ENCODE measurements at places on chromosomes 11 and 22.
A peak's percentile ranks its signal among the peaks of the same experiment; 100 is the strongest.

DNA sequence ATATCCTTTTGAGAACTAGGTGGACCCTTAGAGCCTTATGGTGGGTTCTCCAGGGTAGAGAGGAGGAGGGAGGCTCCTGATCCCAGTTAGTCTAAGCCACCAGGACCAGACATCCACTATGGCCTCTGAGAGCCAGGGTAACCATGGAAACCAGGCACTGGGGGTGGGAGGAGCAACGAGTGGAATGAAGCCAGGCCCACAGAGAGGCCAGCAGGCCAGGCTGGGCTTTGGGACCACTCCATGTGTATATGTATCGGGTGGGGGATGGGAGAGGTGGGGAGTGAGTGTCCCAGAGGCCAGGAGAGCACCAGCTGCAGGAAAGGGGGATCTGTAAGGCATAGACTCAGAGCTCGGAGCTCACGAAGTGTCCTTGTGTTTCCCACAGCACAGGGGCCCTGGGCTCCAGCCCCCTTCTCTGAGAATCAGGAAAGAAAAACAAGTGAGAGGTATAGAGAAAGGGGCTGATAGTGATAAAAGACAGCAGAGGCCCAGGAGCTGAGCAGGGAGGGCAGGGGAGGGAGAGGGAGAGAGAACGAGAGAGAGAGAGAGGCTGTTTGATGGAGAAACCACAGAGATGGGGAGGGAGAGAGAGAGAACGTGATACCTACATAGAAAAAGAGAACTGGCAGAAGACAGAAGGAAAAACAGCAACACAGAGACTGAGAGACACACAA is 15.5 kb upstream of the TSPAN18 start:
- no peak for DNase-seq

GRCh38 chr11:92536883-92537282 is 312.3 kb downstream of the FAT3 start:
- no peak for DNase-seq

- DNase-seq = peak; percentile 7
Observed at GRCh38 chr11:20647976-20648565, 21.3 kb upstream of the NELL1 start.

DNA sequence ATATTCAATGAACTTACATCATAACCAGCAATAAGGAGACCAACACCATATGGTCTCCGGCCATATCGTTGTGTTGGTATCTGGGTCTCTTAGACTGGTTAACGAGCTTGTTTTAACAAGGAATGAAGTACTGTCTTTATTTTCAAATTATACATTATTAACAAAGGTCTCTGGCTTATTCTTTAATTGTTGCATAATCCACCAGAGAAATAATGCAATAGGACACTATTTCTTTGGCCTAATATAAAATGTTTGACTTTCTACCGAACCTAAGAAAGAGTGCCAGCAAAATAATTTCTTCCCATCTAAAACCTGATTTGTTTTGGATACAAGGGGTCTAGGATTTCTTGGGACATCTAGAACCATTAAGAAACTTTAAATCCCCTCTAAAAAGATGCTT is 6.4 kb downstream of the PSMA1 start:
- DNase-seq = no peak

- no peak for DNase-seq
Observed at GRCh38 chr11:3368199-3368598, 10.7 kb downstream of the ZNF195 start.

GRCh38 chr11:19907839-19908238 is 195.2 kb downstream of the NAV2 start:
- DNase-seq = no peak

- no peak for DNase-seq
Observed at GRCh38 chr22:32967386-32968101, 90.6 kb downstream of the SYN3 start.

GRCh38 chr11:76337923-76338322 is 43.0 kb downstream of the THAP12 start:
- no peak for DNase-seq

DNA sequence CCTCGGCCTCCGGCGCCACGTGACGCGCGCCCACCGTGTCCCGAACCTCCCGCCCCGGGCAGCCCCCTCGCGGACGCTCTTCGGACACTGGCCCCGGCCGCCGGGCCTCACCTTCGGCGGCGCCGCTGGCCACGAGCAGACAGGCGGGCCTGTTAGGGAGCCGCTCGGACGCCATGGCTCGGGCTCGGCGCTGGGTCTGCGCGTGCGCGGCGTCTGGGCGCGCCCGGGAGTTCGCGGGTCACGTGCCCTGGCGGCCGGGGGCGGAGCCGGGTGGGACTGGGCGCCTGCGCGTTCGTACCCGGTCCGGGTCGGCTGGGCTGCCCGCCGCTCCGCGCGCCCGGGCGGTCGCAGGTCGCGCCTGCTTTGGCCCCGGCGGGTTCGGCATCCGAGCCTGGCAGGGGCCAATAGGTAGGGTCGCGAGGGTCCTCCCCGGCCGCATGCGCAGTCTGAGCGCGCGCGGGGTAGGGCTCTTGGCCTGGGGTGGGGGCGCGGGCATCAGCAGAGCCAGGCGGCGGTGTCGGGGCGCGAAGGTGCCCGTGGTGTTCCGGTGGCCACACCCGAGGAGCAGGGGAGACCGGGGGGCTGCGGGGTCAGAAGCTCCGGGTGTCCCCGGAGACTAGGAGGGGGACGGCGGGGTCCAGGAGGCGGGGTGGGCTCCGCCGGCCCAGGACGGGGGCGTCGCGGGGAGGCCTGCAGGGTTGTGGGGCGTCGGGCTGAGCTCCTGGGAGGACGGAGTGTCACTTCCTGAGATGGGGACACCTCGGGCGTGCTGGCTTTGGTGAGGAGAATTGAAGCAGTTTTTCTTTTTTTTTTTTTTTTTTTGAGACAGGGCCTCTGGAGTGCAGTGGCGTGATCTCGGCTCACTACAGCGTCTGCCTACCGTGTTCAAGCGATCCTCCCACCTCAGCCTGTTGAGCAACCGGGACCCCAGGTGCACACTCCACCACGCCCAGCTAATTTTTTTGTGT is at the start of gene GATD1:
Gene GATD1, minus strand, starts transcription at position 200 of the 968 bp plus-strand sequence. Its CDS starts 25 bp downstream, at position 175.
- DNase-seq = peak; percentile 54

- DNase-seq = no peak
Observed at GRCh38 chr11:17012712-17013547, 1.3 kb downstream of the PLEKHA7 start.

DNA sequence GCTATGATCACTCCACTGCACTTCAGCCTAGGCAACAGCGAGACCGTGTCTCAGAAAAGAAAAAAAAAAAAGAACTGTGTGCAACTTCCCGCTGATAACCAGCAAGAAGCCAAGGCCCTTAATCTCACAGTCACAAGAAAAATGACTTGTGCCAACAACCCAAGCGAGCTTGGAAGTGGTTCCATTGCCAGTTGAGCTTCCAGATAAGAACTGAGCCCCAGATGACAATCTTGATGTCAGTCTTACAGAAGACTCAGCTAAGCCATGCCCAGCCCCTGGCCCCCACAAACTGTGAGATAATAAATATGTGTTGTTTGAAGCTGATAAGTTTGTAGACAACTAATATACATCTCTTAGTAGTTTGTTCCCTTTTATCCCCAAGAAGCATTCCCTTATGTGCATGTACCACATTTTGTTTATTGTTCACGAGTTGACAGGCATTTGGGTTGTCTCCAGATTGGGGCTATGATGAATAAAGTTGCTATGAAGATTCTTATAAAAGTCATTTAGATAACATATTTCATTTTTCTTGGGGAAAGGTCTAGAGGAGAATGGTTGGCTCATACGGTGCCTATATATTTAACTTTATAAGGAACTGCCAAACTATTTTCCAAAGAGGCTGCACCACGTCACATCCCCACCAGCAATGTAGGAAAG is 85.9 kb downstream of the TIMP3 start:
- peak; percentile 92 for DNase-seq

DNA sequence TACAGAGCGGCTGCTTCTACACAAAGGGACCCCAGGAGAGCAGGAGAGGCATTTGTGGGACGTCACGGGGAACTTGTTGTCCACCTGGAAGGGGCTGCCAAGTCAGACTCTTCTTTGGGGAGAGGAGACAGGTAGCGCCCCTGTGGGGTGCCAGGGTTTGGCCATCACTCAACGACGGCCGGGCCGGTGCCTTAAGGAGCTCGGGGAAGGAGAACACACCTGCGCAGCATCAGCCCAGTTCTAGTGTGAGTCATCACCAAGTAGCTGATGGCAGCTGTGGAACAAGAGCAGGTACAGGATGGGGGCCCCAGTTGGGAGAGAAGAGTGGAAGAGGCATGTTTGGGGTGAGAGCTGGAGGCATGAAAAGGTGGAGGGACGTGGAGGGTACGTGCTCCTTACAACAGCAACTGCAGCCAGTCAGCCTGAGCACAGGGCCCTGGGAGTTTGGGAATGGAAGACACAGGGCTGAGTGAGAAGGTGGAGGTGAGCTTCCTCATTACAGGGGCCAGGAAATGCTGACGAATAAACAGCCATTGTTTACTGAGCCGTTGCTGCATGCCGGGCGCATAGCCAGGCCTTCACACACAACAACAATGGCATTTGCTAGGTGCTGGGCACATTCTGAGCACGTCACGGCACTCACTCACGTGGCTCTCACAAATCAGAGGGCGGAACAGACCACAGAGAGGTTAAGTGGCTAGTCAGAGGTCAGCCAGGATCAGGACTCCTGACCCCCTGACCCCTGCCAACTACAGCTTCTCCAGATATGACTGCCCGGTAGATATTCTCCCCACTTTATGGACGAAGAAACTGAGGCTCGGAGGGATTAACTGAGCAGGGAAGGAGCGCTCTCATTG is 29.1 kb upstream of the TP53I11 start:
- no peak for DNase-seq

DNA sequence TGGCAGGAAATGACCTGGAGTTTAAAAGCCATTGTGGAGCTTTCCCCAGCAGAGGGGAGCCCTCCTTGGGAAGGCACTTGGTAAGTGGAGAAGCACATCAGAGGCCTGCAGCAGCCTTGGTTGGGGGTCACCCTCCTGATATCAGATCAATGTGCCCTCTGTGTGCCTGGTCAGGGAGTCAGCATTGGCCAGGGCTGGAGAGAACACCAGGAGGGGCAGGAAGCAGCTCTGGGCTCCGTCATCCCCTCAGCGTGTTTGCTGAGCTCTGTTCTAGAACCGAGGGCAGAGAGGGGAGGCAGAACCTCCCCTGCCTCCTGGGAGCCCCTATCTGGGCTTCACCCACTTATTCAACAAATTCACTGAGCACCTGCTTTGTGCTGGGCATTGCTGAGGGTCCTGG is 846.0 kb downstream of the TBC1D22A start:
- DNase-seq = no peak

- no peak for DNase-seq
Observed at GRCh38 chr11:115659061-115659963, 155.1 kb upstream of the CADM1 start.

- DNase-seq = no peak
Observed at GRCh38 chr11:66330931-66331330, 5.3 kb downstream of the RIN1 start.

DNA sequence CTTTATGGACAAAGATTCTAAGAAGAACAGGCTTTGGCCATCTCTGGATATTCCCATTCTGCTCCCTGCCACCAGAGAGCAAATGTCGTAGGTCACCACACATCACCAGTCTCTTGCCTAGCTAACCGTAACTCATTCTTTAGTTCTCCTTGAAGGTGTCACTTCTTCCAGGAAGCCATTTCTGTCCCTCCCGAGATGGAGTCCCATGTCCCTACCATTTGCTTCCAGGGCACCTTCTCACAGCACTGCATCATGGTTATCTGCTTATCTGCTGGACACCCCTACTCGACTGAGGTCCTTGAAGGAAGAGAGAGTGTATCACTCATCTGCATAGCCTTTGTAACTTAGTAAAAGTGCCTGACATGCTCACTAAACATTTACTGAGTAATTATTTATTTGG is 47.6 kb downstream of the FAM83F start:
- no peak for DNase-seq

DNA sequence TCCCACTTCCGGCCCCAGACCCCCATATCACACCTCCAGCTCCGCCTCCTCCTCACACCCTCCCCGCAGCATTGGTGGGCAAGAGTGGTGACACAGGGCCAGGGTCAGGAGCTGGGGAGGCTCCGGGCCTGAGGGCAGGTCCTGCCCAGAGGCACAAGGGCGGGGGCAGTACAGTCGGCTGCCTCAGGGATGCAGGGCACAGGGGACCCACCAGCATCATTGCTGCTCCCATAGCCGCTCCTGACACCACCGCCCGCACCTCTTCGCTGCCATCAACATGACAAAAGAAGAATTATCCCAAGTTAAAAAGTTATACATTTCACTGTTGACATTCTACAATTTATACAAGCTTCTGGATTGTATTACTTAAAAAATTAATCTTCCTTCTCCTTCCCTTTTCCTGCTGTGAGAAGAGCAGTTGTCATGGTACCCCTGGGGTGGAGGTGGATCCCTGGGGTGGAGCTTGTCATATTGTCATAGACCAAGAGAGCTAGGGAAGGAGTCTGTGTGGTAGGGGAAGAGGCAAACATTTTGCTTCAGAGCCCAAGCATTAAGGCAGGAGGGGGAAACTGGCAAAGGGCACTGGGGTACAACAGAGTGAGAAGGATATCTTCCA is 4.1 kb downstream of the SBF2 start:
- no peak for DNase-seq

- DNase-seq = no peak
Observed at GRCh38 chr11:114297806-114298709, 1.9 kb downstream of the NNMT start.

DNA sequence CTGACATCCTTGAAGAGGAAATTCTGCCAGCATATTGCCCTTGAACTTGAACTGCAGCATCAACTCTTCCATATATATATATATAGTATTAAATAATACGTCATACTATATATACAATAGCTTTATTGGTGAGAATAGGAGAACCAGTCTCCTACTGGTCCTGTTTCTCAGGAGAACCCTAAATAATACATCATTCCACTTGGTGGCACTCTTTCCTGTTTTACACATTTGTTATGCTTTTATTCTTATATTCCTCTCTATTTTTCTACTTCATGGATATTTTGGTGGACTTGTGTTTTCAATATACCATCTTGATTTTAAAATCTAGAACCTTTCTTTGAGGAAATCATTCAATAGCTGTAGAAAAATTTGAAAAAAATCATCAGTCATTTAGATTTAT is 193.3 kb downstream of the TRPC6 start:
- DNase-seq = no peak

DNA sequence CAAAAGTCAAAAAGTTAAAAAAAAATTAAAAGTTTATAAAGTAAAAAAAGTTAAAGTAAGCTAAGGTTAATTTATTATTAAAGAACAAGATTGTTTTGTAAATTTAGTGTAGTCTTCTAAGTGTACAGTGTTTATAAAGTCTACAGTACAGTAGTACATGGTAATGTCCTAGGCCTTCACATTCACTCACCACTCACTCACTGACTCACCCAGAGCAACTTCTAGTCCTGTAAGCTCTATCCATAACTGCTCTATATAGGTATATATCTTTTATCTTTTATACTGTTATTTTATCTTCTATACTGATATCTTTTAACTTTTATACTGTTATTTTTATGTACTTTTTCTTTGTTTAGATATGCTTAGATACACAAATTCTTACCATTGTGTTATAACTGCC is 11.2 kb downstream of the C2CD3 start:
- no peak for DNase-seq

GRCh38 chr22:39003165-39003638 is 10.9 kb upstream of the APOBEC3C start:
- peak; percentile 77 for DNase-seq

DNA sequence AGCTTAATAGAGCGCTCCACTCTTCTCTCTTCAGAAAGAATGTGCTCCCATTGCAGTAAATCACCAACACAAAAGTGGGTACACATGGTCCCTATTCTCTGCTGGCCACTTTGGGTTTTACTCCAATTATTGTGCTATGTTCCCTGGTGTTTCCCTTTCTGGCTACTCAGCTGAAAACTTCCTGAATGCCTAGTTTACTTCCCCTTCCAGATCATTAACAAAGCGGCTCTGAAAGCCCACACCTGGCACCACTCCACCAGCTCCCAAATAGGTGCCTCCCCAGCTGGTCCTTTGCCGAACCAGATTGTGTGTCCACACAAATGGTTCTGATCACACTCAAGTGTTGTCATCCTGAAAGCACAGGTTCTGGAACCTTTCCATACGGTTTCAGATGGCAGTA is 443.7 kb downstream of the NTM start:
- DNase-seq = no peak

Data from CMK (cell line).